ENCODE measurements at places on chromosomes 1 and 21.

DNA sequence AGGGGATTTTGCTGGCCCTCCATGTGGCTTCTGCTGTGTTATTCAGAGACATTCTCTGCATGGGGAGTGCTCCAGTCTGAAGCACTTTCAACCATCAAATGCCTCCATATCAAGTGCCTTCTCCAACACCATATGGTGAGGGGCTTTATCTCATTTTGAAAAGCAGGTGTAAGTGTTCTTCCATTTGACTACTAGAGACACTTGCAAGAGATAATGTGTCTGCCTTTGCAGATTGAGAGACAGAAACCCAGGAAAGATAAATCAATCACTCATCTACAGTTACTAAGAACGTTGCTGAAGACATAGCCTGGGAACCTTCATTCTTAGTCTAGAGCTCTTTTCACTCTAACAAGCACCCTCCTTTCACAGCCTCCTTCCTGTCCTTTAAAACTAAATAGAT, 29.5 kb upstream of the REG4 start:
- no peak for DNase-seq

GRCh38 chr1:187244623-187245022, 415.9 kb downstream of the PLA2G4A start:
- no peak for DNase-seq

DNA sequence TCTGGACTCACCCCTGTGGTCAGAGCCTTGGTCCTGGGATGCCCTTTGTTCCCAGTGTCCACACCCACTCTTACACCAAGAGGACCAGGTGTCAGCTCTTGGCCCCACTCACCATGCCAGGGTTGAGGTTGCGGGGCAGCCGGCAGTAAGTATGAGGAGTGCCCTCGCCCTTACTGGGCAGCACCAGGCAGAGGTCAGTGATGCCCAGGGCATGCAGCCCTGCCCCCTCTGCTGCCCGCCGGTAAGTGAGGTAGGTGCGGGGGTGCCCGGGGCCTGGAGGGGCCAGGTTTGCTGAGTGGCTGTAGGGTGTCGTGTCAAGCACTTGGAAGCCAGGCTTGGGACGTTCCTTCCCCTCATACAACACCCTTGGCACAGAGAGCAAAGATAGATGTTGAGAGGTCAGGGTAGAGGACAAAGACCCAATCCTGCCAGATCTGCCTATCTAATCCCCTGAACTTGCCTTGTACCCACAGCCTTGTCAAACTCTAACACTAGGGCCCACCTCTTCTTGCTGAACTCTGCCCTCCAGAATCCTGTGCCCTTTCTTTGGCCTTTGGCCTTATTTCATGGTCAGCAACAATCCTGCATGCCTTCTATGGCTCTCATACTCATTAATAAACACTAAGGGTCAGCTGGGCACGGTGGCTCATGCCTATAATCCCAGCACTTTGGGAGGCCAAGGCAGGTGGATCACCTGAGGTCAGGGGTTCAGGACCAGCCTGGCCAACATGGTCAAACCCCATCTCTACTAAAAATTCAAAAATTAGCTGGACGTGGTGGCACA, 3.6 kb downstream of the DENND4B start:
- DNase-seq: no peak

DNA sequence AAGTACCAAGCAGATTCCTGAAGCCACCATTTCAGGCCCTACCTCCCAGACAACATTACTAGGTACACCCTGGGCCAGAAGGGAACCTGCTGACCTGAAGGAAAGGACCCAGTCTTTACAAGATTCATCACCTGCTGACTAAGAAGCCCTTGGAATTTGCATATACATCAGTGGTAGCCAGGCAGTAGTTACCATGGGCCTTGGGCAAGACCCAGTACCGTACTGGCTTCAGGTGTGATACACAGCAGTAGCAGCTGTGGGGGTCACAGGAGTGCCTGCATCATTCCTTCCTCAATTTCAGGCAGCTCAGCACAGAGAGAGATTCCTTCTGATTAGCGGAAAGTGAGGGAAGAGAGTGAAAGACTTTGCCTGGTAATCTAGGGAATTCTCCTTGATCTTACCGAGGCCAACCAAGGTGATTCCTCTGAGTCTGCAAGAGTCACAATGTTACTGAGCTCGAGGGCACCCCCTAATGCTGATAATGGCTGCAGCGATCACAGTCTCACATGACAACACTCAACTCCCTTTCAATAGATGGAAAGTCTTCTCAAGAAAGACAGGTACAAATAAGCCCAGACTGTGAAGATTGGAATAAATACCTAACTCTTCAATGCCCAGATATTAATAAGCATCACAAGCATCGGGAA, 22.0 kb upstream of the UHMK1 start:
- no peak for DNase-seq

DNA sequence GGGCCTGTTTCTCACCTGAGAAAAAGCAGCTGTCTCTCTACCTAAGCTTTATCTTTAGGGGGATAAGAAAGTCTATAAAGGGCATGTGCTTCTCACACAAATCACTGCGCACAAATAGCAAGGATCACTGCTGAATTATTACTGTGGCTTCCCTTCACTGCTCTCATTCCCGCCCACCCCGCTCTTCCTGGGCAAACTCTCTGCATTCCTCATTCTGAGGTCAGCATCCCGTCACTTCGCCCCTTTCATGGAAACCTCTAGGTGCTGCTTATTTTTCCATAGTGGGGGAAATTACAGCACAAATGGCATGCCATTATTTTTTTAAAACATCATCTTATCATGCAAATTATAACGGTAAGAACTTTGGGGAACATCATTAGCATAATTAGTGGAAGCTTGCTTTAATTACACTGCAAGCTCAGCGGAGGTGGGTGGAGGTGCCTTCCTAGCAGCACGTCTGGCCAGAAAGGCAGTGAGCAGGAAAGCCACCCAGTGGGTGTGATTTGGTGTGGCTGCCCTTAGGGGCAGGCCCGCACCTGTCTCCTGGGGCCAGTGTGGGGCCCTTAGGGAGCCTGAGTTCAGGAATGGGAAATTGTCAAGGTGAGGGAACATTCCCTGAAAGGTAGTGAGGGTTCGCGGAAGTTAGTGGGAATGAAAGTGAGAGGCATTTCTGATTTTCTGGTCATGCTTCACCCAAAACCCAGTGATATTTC, 105.9 kb downstream of the LAMC2 start:
- no peak for DNase-seq

DNA sequence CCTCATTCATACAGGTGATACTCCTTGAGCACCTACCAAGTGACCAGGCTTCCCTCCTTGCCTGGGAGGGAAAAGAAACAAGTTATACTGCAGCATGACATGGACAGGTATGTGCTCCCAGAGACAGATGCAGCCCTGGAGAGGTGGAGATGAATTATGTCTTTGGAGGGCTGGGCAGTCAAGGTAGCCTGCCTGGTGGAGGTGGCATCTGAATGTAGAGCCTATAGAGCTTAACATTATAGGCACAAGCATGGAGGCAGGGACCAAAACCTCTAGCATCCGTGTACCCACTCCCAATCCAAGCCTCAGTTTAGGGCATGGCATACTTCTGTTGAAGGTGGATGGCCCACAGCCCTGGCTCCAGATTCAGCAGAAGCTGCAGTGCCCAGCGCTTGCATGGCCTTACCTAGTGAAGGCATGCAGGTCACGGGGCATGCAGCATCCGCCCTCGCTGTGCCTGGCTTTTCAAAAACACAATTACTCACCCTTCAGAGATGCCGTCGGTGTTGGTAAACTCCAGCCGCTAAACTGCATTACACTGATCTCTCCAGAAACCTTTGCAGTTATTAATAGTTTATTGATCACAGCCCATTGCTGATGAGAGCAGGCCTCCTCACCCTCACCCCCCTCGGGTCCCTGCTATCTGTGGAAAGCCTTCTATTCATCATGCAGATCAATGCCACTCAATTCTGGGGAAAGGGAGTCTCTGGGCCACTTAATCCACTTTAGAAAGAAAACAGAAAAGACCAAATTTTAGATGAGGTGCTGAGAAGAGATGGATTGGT, 151.1 kb upstream of the KLHDC7A start:
- DNase-seq: no peak
